ENCODE measurements at places on chromosomes 1 and 21.

GRCh38 chr1:60228041-60228491 lies 154.5 kb upstream of the C1orf87 start:
- peak; percentile 4 for DNase-seq

GRCh38 chr21:28298251-28298672 lies 694.4 kb downstream of the LTN1 start:
- peak; percentile 12 for DNase-seq

- peak; percentile 84 for DNase-seq
Measured at GRCh38 chr21:35400233-35400939, 351.3 kb upstream of the RUNX1 start.

DNA sequence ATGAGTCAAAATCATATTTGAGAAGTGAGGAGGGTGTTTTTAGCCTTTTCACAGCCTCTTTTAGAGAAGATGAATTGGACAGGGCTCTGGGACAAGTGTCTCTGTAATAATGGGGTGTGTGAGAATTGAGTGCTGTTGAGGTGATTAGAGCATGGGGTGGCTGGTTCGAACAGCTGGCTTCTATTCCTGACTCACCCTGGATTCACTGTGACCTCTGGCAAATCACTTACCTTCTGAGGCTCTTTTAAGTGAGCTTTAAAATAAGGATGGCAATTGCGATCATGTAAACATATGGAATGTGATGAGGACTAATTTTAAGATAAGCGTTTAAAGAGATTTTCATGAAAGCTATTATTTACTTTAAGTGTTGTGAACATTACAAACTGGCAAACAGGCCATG lies 243.4 kb downstream of the ADGRL2 start:
- DNase-seq = no peak

GRCh38 chr1:1421147-1421906 lies at the start of gene ANKRD65:
Gene ANKRD65 (minus strand): TSS chr1:1421276. CDS start chr1:1421005, 271 bp downstream.
- DNase-seq = no peak

GRCh38 chr1:191971447-191971846 lies 186.8 kb upstream of the RGS18 start:
- DNase-seq = no peak

DNA sequence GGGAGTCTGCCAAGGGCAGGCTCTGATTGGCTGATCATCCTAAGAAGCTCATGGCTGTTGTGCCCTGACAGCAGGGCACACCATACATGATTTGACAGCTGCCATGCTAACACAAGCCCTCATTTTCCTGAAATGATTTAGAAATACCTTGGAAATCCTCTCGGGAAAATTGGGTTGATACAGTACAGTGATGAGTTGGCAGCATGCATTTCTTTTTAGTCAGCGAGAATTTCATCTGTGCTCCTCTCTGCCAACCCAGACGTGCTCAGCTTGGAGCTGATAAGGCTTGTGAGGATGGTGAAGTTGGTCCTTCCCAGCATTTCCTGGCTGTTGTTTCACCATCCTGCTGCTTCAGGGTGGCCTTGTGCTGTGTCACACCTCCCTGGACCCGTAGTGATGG lies 22.6 kb upstream of the KCNQ4 start:
- DNase-seq = peak; percentile 83

DNA sequence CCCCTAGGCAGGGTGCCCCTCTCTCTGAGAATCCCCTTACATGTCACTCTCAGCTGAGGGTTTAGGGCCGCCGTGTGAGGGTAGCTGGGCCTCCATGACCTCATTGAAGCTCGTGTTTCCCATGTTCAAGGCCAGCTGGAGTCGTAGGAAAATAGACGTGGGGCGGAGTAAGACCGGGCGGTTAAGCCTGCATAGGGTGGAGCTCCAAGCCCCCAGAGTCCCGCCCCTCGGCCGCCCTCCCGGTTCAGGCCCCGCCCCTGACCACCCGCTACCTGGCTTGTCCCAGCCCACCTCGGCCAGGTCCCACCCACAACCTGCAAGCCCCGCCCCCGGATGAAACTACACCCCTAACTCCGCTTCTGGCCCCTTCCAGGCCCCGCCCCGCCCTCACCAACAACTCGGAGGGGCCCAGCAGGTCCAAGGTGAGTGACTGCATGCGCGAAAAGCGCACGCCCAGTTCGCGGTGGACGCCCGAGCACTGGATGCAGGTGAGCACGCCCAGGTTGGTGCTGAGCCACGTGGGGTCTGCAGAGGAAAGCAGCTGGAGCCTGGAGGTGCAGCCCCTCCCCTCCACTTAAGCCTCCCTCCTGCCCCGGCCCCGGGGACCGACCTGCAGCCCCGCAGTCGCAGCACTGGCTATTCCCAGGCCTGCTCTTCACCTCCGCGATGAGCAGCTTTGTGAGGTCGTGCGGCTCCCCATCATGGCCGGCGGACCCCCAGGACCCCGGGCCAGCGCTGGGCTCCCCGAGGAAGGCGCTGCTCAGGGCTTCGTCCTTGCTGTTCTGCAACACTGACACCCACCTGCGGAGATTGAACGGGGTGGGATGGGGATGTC lies 12.2 kb upstream of the TCEA3 start:
- peak; percentile 40 for DNase-seq

GRCh38 chr1:113811156-113811887 lies 954 bp downstream of the RSBN1 start:
- no peak for DNase-seq

DNA sequence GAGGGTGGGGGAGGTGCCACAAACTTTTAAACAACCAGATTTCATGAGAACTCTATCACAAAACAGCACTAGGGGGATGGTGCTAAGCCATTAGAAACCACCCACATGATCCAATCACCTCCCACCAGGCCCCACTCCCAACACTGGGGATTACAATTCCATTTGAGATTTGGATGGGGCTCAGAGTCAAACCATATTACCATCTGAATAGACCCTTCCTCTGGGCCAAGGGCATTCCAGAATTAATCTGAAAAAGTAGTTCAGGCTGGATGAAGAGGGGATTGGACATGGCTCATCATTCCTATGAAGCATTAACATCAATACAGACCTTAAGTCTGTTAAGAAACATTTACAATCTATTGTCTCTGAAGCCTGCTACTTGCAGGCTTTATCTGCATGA lies 149.9 kb upstream of the DNAH14 start:
- DNase-seq = no peak

- DNase-seq = no peak
Measured at GRCh38 chr1:80657707-80658106, 1143.0 kb upstream of the ADGRL2 start.

- no peak for DNase-seq
Measured at GRCh38 chr1:5739561-5740078, 252.6 kb downstream of the NPHP4 start.

- DNase-seq = no peak
Measured at GRCh38 chr1:156508205-156508954, 7.8 kb upstream of the MEF2D start.

DNA sequence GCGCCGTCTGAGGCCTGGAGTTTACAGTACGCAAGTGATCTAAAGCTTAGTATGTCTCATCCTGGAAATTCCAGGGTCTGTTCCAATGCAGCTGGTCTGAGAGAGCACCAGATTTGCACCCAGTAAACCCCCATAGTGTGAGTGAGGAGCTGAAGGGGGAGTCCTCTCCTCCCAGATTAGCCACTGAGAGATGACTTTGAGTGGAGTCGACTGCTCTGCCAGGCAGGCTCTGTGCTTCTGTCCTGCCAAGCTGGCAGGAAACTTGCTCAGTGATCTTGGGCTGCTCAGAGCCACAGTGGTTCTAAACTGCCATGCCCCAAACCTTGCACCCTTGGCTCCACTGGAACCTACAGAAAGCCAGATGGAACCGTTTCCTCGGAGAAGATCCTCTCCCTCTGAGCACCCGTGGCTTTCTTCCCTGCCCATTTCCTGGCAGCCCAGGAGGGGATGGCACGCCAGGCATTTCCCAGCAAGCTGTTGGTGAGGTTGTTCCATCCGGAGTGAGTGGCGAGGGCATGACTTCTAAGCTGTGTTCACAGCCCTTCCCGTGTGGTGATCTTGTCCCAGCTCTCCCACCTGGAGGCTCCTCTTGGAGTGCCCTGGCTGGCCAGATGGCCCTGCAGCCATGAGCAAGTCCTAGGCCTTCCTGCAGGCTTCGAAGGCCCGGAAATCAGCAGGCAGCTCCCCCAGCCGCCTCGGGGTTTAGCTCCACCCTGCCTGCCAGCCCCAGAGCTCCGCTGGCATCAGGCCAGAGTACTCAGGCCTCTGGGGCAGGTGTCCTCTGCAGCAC lies 125.9 kb upstream of the VAMP3 start:
- peak; percentile 21 for DNase-seq

DNA sequence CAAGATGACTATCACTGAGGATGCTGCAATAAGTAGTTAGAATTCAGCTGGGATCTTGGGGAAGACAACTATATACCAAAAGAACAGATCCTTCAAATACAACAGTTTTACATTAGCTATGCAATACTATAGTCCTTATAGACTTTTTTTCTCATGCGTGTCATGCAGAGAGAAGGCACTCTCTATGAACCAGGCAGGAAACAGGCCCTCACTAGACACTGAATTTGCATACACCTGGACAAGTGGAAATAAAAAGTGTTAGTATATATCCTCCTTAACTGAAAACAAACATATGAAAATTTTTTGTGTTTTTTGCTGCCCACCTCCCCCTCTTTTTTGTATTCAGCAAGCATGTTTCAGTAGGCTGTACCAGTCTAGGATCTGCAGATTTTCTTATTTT lies 29.9 kb downstream of the TMCO1 start:
- DNase-seq = no peak

- DNase-seq = no peak
Measured at GRCh38 chr1:48294656-48295055, 72.1 kb downstream of the SLC5A9 start.

DNA sequence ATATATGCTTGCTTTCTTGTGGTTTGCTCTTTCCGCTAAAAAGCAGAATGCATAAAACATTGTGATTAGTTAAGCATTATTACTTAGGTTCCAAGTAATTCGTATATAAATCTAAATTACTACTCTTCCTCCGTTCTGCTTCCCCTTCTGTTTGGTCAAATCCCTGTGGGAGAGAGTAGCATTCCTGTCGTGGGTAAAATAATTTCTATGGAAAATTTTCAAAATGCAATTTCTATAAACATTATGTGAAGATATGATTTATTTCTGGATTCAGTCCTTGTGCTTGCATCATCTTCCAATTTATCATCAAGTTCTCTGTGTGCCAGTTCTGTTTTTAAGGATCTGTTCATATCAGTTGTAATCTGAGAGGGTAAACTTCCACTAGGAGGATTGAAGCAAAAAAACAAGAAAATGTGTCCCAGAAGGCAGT lies 7.2 kb upstream of the WARS2 start:
- DNase-seq = peak; percentile 84

DNA sequence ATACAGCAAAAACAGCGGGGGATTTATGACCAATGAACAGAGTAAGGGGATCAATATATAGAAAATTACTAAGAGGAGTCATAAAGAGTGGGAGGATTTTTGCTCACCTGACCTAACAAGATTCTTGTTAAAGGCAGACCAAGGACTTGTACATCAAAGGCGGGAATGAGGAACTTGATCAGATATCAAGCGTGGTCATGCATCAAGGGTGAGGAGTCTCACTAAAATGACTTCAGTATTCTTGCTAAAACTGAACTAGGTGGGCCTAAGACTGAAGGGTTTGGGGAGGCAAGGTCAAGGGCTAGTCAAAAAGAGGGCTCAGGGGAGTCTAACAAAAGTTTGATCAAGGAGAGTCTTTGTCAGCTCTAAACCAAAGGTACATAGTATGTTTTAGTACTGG lies 2.1 kb downstream of the MOV10 start:
- no peak for DNase-seq

DNA sequence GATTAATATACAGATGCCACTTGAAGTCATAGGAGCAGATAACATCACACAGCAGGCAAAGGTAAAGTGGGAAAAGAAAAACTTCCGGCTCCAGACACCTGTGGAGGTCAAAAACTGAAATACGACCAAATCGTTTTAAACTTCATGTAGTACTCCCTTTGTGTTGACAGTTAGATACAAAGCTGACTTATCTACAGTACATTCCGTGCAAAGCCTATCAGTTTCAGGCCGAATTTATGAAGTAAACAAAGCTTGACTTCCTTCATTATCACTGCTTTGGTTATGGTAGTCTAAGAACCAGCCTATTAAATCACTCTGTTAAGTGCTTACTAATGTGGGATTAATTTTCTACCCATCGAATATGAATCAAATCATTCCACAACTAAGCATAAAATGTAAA lies 156.3 kb downstream of the SMYD3 start:
- peak; percentile 94 for DNase-seq

- peak; percentile 73 for DNase-seq
Measured at GRCh38 chr1:17765444-17766411, 10.6 kb downstream of the ACTL8 start.

GRCh38 chr1:2343023-2343935 lies 48.1 kb downstream of the MORN1 start:
- no peak for DNase-seq

- DNase-seq = no peak
Measured at GRCh38 chr1:20454004-20454403, 32.0 kb downstream of the CAMK2N1 start.

GRCh38 chr21:24197132-24197643 lies 1410.1 kb downstream of the MRPL39 start:
- DNase-seq = no peak

DNA sequence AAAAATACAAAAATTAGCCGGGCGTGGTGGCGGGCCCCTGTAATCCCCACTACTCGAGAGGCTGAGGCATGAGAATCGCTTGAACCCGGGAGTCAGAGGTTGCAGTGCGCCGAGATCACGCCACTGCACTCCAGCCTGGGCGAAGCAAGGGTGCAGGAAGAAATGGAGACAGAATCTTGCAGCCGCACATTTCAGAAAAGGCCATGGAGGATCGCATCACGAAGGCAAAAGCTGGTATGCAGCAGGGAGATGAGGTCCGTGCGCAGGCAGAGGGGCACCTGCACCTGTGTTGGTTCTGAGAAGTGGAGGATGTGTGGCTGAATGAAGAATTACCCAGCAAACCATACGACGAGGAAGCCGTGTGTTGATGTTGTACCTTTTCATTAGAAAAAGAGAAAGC lies 53.0 kb upstream of the ABCG1 start:
- DNase-seq = no peak

DNA sequence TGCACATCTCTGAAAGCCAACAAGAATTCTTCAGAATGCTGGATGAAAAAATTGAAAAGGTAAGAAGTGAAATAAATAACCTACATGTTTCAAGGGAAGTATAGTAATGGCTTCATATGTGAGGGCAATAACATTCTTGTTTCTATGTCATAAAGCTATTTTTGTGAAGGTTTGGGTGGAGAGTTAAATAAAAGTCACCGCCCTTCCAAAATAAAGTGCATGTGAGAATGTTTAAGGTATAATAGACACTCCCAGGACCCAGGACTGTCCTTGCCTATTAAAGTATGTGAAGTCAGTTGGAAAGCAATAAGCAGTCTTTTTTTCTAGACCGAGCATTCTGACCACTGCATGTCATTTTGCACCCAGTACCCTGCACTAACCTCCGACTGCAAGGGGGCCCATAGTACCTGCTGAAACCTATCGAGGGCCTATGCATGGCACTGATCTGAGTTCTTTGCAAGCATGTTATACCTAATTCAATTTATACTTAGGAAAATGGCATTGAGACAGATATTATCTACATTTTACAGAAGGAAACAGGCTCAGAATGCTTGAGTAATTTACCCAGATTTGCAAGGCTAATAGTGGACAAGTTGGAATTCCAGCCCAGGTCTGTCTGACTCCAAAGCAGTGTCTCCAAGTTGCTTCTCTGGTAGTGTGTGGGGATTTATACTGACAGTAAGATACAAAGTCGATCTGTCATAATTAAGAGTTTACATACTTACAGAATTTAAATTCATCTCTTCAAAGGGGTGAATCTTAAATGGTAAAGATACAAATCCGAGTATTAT lies 156.1 kb downstream of the EDEM3 start:
- no peak for DNase-seq

- peak; percentile 88 for DNase-seq
Measured at GRCh38 chr1:31707711-31708110, 3.9 kb upstream of the COL16A1 start.
